Smooth muscle cell of the coronary artery (primary cell): ENCODE measurements at places on chromosomes 7 and 10. TPM values are rescaled to one million over a fixed set of nuclear protein-coding genes. Genes with fewer than 3 reads are reported as not detected.

Gene HABP2
- total RNA-seq, result not detected in 2 replicates

Gene CC2D2B
- under 0.01 TPM in 1 of 2 replicates, not detected in the other for total RNA-seq

Gene GIMAP2
- 0.60 and 4.7 TPM in 2 replicates for total RNA-seq

Gene HDAC9
- 17.7 and 21.2 TPM in 2 replicates for total RNA-seq

Gene TFEC
- total RNA-seq, result under 0.01 and 0.12 TPM in 2 replicates
